DMS 273 treated with DMSO at 0.1 percent for 48 hours (cell line): ENCODE measurements at places on chromosomes 2 and 18.

GRCh38 chr2:207764096-207764630, 5.5 kb downstream of the FZD5 start:
- DNase-seq = no peak

DNA sequence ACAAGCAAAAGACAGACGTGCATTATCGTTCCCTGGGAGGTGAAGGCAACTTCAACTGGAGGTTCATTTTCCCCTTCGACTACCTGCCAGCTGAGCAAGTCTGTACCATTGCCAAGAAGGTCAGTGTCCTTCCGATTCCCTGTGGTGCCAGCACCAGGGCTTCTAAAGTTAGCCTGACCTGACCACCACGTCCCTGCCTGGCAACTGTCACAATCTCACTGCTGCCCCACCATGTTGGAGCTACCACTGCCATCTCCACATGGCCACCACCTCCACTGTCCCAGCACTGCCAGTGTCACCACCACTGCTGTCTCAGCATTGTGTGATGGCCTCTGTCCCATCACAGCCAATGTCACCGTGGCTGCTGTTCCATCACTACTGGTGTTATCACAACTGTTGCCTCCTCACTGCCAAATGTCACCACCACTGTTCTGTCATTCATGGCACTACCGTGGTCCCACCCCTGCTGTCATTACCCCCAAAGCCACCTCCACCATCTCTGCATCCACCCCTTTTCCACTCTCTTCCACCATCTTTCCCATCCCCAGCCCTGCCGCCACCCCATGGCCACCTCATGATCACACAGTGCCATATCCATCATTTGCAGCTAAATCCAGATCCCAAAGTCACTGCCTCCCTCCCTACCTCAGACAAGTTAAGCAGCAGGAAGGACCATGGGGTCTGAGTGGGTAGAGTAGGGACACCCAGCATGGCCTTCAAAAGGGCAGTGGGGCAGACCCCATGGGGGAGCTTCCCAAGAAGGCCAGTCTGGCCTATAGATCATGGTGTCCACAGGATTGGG, 216.5 kb downstream of the DYSF start:
- DNase-seq = no peak

DNA sequence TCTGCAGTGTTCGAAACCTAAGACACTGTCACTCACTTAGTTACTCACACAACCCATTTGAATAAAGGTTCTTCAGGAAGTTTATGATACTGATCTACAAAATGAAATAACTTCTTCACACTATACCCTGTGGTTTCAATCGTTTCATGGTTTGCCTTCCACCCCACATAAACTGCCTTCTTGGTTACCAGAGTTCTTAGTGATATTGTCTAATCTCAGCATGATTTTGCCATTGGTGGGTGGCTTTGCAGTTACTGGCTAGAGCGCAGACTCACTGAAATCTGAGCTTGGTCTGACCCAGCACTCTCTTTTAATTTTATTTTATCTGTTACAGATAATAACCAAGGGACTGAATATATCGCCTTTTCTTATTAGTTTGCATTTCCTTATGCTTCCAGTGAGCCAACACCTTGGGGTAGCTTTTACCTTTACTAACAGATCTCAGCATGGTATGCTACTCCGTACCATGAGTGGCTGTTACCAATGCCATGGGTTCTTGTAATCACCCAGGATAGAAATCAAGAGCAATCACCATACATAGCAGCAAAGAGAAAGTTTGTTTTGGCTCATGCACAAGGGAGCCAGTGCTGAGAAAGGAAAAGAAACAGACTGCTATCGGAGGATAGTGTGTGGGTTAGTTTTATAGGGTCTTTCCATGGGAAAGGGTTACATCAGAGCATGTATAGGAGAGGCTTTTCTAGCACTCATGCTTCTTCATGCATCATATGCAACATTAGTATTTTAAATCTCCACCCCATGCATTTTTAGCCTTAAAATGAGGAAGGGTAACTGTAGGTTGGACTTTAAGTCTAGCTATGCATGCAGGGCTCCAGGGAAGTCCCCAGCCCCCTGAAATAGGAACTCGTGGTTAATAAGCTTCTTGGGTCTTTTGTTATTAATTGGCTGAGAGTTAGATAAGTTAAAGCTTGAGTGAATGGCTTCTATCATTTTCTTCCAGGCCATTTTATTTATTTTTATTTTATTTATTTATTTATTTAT, 33.3 kb downstream of the ANXA4 start:
- DNase-seq = no peak

- DNase-seq = no peak
Observed at GRCh38 chr2:25672494-25673299, 680 bp downstream of the DTNB start.

- no peak for DNase-seq
Observed at GRCh38 chr2:97961534-97961933, 34.2 kb downstream of the TMEM131 start.

DNA sequence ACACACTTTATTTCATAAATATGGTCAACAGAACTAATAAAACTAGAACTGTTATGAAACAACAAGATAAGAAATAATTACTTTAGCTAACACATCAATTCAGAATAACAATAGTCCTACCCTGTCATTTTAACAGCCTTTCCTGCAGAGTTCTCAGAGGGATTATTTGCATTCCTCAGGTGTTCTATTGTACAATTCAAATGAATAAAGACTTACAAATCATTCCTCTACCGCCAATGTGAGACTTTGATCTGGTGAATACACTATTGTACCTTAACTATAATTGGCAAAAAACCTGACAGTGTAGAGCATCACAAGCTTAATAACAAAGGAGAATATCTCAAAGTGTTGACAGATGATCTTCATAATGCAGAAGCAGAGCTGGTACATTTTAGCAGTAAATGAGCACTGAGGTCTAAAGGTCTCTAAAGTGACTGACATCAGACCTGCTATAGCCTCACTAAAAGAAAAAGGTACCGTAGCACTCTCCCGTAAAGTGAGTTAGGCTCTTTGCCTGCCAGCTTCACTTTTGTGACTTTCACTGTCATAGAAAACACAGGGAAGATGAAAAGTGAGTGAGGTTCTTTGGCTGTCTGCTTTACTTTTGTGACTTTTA, 118.8 kb upstream of the SP3 start:
- DNase-seq = no peak

GRCh38 chr2:230085201-230085600, 16.5 kb upstream of the SLC16A14 start:
- DNase-seq = no peak

DNA sequence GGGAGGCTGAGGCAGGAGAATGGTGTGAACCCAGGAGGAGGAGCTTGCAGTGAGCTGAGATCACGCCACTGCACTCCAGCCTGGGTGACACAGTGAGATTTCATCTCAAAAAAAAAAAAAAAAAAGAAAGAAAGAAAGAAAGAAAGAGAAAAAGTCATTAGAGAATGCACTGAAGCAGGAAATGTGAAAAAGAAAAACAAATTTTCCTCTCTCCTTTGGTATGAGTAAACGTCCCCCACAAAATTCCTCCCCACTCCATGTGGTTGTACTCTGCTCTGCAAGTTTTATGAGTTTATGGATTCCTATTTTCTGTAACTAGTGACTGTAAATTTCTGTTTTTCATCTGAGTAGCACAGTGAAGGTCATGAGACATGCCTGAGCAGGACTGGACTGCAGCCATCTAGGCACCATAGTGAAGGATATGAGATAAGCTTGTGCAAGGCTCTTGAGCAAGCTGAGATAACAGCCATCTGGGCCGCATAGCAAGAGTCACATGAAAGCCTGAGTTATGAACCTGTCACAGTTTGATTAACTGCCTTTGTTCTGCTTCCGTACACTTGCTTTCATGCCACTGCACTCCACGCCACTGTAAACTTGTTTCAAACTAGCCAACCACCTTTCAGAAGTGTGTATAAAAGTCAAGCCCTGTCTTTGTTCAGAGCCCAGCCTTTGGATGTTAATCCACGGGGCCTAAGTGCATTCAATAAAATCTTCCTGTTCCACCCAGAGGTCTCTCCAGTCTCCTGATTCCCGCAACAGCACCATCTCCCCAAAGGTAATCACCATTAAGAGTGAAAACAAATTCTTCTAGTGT, 50.2 kb downstream of the SKA1 start:
- peak; percentile 13 for DNase-seq

GRCh38 chr2:231810905-231811304, 24.7 kb downstream of the COPS7B start:
- no peak for DNase-seq

DNA sequence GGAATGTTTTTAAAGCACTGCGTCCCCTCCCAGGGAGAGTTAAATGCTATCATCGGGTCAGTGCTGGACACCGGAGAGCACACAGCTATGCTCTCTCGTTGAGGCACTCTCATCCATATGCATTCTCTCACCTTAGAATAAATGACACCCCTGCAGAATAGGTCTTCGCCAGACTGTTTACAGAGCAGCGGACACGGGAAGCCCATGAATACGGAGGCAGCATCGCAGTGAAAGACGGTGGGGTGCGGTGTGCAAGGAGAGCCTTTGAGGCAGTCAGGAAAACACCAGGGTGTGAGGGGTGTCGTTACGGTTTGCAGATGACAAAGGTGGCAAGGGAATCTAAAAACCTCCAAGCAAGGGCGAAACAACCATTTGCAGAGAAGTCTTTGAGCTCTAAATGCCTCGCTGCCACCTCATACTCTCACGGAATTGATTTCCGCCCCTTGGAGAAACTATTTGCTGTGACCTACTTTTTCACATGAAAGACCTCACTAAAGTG, 169.2 kb upstream of the FHL2 start:
- no peak for DNase-seq

- DNase-seq = no peak
Observed at GRCh38 chr18:31049189-31049588, 6.6 kb upstream of the DSC3 start.

GRCh38 chr2:120989512-120990441, 254.1 kb downstream of the GLI2 start:
- no peak for DNase-seq

DNA sequence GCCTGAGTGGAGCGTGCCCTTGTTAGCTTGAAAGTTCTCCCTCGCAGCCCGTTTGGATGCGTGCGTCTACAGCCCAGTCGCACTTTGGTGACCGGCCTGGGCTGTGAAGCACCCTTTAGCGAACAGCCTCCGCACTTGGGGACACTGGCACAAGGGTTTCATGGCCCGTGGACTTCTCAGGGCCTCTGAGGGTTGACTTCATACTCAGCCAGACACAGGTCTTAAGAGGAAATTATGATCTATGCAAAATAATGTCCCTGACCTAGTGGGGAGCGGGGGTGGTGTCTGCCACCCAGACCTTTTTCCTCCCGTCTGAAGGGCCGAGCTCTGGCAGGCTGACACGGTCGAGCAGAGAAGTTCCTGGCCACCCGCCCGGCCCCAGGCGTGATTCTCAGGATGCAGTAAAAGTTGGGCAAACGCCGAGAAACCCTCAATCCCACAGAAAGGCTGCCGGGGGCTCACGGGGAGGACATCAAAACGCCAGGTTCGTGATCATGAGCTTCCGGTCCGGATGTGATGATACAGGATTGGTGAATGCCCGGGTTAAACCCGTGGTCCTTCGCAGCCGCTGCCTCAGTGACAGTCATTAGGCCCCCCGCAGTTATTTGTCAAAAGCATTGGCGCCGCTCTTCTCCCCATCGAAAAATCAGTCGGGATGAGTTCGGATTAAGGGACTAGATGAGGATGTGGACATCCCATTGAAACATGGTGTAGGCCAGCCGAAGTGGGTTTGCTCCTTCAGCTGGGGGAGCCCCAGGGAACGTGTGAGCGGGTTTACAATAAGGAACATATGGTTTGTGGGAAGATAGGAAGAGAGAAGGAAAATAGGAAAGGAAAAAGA, 3.6 kb upstream of the PAX3 start:
- DNase-seq = no peak

- no peak for DNase-seq
Observed at GRCh38 chr2:150609831-150610582, 122.5 kb upstream of the RND3 start.

DNA sequence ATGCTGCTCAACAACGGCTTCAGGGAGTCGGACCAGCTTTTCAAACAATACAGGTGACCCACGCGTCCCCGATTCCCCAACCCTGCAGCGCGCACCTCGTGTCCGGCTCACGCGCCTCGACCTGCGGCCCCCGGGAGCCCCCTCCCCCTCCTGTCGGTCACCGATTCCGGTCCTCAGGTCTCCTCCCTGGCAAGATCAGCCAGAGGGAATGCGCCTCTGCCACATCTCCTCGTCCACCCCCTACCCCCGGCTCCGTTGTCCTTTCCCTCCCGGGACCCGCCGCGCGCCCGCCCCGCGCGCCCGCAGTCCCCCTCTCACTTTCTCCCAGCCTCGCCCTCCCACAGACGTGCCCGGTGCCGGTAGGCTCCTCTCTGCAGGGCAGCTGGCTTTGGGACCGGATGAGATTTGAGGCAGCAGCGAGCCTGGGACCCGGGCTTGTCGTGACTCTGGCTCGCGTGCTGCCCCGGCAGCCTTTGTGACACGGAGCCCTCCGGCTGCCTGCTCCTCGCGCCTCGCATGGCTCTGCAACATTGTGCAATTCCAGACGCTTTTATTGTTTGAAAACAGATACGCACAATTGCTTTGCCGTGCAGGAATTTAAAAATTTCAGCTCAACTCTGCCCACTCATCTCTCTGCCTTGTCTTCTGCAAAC, 558 bp downstream of the TTC39C start:
- DNase-seq = no peak

GRCh38 chr2:149679286-149679685, 91.7 kb upstream of the MMADHC start:
- DNase-seq = no peak

- no peak for DNase-seq
Observed at GRCh38 chr2:46413111-46413510, 66.3 kb upstream of the TMEM247 start.

DNA sequence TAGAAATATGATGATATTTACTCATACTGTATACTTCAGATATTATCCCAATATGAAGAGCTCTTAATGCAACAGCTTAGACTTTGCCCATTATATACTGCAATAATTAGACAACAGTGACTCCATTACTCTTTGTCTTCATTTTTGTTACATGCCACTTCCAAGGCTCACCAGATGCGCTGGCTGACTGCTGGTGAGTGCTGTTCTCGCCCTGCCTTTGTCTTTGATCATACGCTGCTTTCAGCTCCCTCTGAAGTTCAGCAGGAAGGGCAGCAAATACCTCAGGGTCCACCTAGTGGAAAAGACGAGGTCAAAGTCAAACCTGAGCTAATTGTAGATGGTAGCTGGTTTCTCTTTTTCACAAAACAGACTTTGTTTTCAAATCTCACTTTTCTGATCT, 66.3 kb downstream of the EIF5B start:
- no peak for DNase-seq

- DNase-seq = no peak
Observed at GRCh38 chr2:111015283-111015995, 105.3 kb upstream of the BCL2L11 start.
